ENCODE measurements at places on chromosomes 3 and 15.

- DNase-seq = no peak
Observed at GRCh38 chr3:9198899-9199335, 50.5 kb downstream of the SRGAP3 start.

- no peak for DNase-seq
Observed at GRCh38 chr3:122468896-122469533, 45.7 kb downstream of the KPNA1 start.

DNA sequence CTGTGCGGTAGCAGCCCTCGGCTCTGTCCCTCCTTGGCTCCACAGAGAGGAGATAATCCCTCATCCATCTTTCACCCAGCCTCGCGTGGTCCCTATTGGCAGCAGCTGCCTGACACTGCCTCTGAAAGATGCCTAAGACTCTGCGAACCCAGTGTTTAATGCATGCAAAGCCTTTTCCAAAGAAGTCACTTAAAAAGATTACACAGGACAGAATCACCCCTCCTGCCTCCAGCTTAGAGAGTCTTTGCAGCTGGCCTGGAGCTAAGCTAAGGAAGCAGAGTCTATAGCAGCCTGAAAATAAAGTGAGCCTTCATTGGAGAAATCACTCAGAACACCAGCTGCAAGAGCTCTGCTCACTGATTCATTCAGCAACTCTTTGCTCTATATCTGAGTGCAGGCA, 247.2 kb downstream of the SHQ1 start:
- no peak for DNase-seq

DNA sequence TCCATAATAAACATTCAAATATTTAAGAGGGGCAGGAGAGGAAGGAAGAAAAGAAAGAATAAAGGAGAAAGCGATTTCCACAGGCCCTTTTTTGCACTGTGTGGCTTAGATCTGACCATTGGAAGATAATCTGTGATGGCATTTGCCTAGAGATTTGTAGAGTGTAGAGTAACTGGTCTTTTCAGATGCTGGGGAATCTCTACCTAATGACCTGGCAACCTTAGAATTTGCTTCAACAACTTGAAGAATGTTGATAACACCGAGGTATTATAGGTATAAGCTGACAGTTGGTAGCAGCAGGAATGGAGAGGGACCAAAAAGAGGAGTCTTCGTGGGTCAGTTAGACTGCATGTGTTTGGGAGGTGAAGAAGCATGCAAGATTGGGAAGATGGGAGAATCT, 20.9 kb upstream of the AVEN start:
- DNase-seq = no peak

DNA sequence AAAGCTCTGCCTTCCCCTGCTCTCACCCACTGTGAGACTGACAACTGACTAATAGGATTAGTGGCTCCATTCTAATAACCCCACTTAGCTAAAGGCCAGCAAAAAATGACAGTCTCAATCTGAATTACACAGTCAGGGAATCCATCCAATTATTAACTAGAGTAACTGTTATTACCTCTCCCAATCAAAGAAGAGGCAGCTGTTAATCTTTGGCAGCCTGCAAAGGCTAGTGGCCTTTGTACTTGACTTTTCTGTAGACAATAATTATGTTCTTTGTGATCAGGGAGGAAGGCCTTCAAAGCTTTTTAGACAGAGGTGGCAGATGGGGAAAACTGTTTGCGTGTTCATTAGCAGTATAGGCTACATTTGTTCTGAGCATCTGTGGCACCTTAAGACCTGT, 177.7 kb downstream of the ISL2 start:
- no peak for DNase-seq

- DNase-seq = no peak
Observed at GRCh38 chr3:64806668-64807605, 119.1 kb upstream of the ADAMTS9 start.

Data from BJ (cell line).